ENCODE measurements at places on chromosomes 3 and 15.

GRCh38 chr3:171954690-171955383 lies 84.5 kb upstream of the FNDC3B start:
- peak; percentile 71 for DNase-seq

DNA sequence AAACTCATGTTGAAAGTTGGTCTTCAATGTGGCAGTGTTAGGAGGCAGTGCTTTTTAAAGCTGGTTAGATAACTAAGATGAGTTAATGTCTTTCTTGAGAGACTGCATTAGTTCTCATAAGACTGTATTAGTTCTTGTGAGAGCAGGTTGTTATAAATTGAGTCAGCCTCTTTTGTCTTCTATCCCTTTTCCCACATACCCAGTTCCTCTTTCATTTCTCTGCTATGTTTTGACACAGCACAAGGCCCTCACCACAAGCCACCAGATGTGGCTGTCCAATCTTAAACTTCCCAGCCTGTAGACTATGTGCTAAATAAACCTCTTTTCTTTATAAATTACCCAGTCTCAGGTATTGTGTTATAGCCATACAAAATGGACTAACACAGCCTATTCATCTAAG lies 94.6 kb upstream of the SNTN start:
- DNase-seq = no peak

DNA sequence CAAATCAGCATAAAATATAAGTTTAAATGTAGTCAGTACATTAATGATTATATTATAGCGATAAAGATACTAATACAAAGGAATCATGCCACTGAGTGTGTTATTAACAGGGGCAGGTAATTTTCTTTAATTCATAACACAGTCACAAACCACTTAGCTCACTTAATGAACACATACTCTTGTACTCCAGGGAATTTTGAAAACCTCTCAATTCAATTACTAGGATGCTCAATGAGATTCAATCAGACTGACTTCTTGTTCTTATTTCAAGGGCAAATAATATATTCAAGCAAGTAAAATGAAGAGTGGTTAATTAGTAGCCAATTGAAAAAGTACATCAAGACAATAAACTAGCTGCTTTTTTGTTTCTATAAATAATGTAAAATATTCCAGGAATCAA lies 5.8 kb upstream of the SUCNR1 start:
- no peak for DNase-seq

- no peak for DNase-seq
Measured at GRCh38 chr15:97691078-97691477, 269.4 kb upstream of the ARRDC4 start.

DNA sequence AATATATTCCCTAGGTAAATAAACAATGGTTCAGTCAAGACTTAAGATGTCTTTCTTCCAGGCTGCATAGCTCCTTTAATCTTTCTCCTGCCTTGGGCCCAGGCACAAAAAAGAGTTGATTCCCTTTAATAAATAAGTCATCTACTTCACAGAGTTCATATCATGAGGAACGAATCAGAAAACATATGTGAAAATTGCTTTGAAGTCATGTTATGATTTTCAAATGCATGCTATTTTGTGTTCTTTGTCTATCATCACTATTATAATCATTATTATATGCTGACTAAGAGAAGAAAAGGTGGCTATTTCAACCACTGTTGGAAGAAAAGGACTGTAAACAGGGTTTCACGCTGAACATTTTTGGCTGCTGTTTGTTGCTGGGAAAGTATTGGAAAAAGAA lies 70.4 kb downstream of the LSAMP start:
- no peak for DNase-seq

DNA sequence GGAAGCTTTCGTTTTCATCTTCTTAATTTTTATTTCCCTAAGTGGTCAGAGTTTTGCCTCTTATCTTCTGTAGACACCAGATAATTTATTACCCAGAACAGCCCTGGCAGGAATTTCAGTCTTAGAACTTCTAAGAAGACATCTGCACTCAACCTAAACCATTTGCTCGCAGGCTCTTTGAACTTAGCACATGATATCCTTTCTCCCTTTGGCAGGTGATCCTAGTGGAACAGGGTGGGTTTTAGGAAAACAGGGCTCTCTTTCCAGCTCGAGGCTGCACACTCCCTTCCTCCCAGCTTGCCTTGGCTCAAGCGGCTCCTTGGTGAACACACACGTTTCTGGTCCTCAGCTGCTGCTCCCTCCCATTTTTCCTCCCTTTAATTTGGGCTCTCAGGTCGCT lies 116.5 kb downstream of the THSD4 start:
- no peak for DNase-seq

- no peak for DNase-seq
Measured at GRCh38 chr3:48502121-48502520, 1.9 kb downstream of the SHISA5 start.

DNA sequence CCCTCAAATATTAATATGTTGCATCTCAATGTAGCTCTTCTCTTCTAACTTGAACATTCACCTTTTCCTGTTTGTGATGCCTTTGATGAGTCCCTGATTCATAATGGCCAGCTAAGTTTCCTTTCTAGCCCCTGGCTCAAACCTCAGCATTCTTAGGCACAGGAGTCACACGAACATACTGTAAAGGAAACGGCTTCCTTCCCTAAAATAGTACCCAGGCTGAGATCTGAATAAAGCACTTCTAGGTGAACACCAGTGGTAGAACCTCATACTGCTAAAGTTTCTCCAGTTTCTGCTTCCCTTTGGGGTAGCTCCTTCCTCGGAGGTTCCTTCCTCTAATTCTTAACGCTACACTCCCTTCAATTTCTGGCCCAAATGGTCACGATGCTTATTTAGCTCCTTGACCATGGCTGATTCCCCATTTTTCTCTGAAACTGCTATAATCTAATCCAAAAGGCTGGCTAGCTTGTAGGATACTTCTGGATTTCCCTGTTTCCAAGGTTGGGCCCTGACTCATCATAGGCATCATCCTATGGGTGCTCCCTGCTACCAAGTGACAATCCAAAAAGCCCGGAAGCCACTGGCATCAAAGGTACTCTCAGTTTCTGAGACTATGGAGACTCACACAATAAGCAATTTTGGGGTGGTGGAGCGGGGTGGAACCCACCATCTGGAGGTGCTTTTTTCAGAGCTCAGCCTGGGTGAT lies 2.4 kb downstream of the ANAPC13 start:
- peak; percentile 59 for DNase-seq

- peak; percentile 36 for DNase-seq
Measured at GRCh38 chr15:32829436-32829835, 111.6 kb downstream of the GREM1 start.

DNA sequence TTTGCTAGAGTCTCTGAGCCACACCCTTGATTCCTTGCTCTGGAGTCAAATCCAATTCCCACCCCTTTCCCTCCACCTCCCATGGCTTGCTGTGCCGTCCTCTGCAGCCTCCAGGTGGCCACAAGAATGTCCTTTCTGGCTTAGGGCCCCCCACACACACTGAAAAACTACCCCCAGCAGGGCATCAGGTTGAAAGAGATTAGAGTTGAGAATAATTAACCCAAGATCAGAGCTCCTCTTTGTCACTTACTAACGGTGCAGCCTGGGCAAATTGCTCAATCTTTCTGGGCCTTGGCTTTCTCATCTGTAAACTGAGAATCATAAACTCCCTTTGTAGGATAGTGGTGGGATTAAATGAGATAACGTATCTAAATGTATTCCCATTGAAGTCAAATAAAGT lies 78.5 kb downstream of the MRPL46 start:
- DNase-seq = no peak

DNA sequence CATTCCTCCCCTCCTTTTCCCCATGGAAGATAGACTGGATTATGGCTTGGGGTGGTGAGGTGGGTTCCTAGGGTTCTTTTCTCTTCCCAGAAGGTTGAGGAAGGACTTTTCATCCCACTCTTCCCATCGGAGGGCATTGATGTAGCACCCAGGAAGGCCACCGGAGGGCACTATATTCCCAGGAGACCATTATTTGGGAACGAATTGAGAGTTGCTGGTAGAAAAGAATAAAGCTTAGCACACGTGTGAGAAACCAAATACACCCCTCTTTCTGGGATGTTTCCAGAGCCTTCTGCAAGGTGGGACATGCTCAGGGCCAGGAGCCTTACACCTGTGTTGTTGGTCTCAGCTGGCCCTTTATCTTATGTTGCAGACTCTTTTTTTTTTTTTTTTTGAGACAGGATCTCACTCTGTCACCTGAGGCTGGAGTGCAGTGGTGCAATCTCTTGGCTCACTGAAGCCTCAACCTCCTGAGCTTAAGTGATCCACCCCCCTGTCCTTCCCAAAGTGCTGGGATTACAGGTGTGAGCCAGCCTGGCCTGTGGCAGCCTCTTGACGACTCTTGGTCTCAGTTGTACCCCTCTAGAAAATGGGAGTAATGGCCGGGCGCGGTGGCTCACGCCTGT lies 6.3 kb upstream of the CDC25A start:
- peak; percentile 71 for DNase-seq

- peak; percentile 47 for DNase-seq
Measured at GRCh38 chr15:85329561-85330422, 50.6 kb upstream of the AKAP13 start.

- peak; percentile 41 for DNase-seq
Measured at GRCh38 chr15:71055461-71055860, 59.8 kb upstream of the THSD4 start.

GRCh38 chr3:125231895-125232294 lies 19.3 kb upstream of the SLC12A8 start:
- DNase-seq = peak; percentile 83

GRCh38 chr3:17491601-17492000 lies 250.8 kb downstream of the TBC1D5 start:
- DNase-seq = peak; percentile 85

DNA sequence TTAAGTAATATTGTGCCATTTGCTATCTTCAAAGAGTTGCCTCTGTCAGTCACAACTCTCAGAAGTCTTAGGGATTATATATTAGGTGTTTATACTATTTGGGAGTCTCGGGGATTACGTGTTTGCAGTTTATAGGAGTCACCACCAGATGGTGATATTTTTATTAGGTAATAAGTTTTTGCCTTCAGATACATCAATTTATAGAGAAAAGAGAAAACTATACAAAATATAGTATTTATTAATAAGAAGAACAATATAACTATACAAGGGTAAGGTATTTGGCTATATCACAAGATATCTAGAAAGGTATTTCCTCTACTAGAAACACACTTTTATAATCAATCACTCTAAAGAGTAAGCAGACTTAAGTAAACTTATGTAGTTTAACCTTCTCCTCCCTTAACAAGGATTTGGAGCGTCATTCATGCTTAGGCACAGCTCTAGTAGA lies 10.7 kb upstream of the DHX36 start:
- DNase-seq = peak; percentile 54

DNA sequence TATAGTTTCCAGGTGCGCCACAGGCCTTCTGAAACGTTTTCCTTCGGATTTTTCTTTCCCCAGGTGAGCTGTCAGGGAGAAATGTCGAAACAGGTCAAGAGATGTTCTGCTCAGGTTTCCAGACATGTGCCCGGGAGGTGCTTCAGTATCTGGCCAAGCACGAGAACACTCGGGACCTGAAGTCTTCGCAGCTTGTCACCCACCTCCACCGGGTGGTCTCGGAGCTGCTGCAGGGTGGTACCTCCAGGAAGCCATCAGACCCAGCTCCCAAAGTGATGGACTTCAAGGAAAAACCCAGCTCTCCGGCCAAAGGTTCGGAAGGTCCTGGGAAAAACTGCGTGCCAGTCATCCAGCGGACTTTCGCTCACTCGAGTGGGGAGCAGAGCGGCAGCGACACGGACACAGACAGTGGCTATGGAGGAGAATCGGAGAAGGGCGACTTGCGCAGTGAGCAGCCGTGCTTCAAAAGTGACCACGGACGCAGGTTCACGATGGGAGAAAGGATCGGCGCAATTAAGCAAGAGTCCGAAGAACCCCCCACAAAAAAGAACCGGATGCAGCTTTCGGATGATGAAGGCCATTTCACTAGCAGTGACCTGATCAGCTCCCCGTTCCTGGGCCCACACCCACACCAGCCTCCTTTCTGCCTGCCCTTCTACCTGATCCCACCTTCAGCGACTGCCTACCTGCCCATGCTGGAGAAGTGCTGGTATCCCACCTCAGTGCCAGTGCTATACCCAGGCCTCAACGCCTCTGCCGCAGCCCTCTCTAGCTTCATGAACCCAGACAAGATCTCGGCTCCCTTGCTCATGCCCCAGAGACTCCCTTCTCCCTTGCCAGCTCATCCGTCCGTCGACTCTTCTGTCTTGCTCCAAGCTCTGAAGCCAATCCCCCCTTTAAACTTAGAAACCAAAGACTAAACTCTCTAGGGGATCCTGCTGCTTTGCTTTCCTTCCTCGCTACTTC lies 3.8 kb downstream of the BHLHE40 start:
- peak; percentile 40 for DNase-seq

- DNase-seq = no peak
Measured at GRCh38 chr3:58340594-58341244, 8.0 kb downstream of the PXK start.

DNA sequence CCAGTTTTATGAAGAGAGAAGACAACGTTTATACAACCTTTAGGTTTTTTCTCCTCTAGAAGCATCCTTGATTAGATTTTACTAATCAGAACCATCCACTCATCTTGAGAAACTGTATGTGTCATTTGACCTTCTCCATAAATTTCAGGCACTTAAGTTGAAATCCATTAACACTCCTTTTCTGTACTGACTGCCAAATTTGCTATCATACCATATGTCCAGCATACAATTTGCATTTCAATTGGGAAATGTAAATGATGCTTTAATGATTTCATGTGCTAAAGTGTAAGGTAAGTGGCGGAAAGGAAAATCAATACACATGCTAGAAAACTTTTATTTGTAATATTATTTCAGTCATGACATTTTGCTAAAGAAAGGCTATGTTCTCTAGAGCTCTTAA lies 731.6 kb downstream of the GBE1 start:
- no peak for DNase-seq

DNA sequence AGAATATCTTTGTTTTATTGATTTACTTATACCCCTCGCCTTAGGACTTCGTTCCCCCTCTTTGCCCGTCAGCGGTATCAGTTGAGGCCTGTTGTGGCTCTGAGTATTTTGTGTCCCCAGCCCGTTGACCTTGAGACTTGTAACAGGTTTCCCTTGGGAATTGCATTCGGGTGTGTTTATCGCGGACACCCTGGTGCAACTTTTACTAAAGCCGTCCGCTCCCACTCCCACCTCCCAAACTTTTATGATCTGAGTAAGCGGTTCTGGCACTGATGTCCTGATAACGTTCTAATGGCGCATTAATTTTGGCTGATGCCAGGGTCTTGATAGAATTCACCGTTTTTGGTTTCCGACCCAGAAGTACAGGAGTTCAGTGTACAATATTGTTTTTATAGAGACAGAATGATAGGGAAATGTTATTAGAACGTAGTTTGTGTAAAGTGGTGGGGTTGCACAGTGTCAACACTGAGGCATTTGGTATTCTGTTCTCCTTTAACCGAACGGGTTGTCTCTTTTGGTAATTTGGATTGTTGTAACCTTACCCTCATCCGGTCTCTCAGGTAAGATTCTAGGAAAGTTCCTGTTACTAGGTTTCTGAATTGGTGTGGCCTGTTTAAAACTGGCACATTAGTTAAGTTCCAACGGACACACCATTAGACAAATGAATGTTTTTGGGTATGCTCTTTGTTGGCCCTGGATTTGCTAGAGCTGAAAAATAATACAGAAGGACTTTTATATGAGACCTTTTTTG lies 47.8 kb downstream of the OIP5 start:
- peak; percentile 24 for DNase-seq

DNA sequence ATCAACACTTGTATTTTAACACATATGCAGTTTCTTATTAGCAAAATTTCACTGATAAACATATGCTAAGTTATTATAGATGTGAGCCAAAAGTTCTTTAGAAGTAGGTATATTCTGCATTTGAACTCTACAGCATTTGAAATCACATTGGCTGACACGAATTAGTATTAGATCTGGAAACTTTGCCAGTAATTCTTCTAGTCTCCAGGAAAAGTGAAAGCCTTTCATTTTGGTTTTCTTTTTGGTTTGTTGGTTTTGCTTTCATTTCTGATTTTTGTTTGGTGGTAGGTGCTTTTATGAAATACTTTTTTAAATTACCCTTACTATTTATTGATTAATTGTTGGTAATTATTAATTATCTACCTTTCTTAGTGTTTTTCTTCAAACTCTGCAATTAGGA lies 72.9 kb downstream of the RBMS3 start:
- DNase-seq = no peak

All from cardiac fibroblast (primary cell).